ENCODE measurements at places on chromosomes 12 and 14.

GRCh38 chr12:97555547-97556187 lies 93.1 kb downstream of the RMST start:
- DNase-seq, result no peak

DNA sequence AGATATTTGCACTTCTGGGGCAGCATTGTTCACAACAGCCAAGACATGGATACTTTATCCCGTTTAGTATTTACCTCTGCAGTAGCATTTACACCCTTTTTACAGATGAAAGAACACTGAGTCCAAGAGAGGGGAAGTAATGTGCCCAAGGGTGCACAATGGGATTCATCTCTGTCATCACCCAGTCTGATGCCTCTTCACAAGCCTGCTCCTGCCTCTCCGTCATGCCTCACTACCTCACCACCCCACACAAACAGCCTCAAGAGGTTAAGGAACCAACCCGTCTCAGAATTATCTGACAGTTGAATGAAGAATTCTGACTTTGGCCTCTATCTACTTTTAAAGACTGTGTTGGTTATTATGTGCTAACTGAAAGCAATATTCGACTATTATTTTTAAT lies 368.4 kb downstream of the ATP23 start:
- no peak for DNase-seq

GRCh38 chr14:42513837-42514236 lies 907.2 kb downstream of the LRFN5 start:
- DNase-seq, result no peak

- no peak for DNase-seq
These were observed 90.2 kb upstream of the SYT10 start for GRCh38 chr12:33529810-33530209.
